IMR-90 (cell line): ENCODE measurements at places on chromosomes 2 and 18. TPM values are rescaled to one million over a fixed set of nuclear protein-coding genes. Genes with fewer than 3 reads are reported as not detected.

The FBXO15 gene
- polyA plus RNA-seq, result 1.5 and 2.0 TPM in 2 replicates

The UGT1A8 gene
- not detected in 2 replicates for polyA plus RNA-seq

GRCh38 chr2:151682459-151683003 lies 51.7 kb downstream of the NEB start:
- DNase-seq, result no peak
- H3K36me3 ChIP-seq, result no peaks in the 10 kb centered on the region
- H3K27ac ChIP-seq, result no peak overlapping the region
- no peak overlapping the region for H3K4me3 ChIP-seq

GRCh38 chr2:221629468-221629867 lies 57.4 kb upstream of the EPHA4 start:
- no peak overlapping the region for H3K4me3 ChIP-seq
- peaks cover 2% of the 10 kb centered on the region for H3K4me1 ChIP-seq
- no peaks in the 10 kb centered on the region for H3K27me3 ChIP-seq
- H3K36me3 ChIP-seq, result no peaks in the 10 kb centered on the region
- DNase-seq, result peak; percentile 87

DNA sequence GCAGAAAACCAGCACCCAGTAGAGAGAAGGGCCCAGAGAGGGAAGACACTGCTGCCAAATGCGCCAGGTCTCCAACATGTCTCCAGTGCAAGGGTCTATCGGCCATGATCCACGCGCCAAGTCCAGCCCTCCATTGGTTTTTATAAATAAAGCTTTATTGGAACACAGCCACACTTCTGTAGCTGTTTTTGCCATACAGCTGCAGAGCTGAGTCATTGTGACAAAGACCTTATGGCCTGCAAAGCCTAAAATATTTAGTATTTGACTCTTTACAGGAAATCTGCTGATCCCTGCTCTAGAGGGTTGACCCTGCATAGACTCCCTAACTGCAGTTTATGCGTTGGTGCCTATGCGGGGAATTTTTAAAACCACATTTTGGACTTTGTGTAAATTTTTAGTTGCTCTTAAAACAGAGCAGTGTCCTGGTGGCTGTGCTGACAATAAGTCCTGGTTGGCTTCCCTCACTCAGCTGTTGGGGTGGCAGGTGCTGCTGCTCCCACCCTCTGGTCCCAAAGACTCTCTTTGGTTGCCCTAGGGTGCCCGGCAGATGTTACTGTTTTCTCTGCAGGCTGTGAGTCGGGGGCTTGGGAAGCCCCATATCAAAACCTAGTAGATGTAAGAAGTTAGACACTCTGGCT lies 154.9 kb downstream of the CTIF start:
- peak overlapping the region; percentile 37; the same call in 1 of the 2 replicates for H3K27ac ChIP-seq
- H3K4me1 ChIP-seq, result peaks cover 8% of the 10 kb centered on the region
- H3K36me3 ChIP-seq, result peaks cover 38% of the 10 kb centered on the region
- no peak overlapping the region for H3K4me3 ChIP-seq
- peak; percentile 68 for DNase-seq
- H3K27me3 ChIP-seq, result no peaks in the 10 kb centered on the region

DNA sequence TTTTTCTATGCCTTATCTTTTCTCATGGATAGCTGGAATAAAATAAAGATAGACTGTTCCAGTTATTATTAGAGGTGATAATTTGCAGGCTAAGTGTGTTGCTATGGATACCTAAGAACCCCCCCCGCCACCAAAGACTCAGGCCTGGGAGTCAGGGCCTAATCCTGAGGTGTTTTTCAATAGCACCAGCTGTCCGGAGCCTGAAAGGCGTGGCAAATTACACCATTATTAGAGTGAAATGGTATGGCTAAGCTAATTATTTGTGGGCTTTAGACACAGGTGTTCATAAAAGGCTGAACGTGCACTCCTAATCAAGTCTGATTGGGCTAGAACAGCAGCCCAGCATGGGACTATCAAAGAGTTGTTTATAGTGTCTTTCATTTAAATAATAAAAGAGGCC lies 293.2 kb upstream of the DCC start:
- H3K4me1 ChIP-seq, result no peaks in the 10 kb centered on the region
- DNase-seq, result no peak
- no peak overlapping the region for H3K4me3 ChIP-seq

DNA sequence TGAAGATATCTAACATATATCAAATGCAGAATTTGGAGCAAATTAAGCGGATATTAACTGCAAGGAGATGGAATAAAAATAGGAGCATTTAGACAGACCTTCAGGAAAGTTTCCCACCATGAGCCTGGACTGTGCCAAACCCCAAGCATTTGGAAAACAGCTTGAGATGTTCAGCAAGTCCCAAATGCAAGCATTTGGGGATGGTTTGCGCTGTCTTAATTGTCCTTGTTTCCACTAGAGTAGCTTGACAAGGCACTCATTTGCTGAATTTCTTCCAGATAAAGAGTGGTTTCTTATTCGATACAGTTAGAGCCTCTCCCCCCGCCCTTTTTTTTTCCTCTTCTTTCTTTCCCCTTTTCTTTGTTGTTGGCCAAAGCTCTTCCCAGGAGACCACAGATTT lies 77.1 kb upstream of the CDC42EP3 start:
- no peak overlapping the region for H3K4me3 ChIP-seq
- no peak for DNase-seq
- no peak overlapping the region for H3K27ac ChIP-seq
- H3K27me3 ChIP-seq, result no peaks in the 10 kb centered on the region
- no peaks in the 10 kb centered on the region for H3K36me3 ChIP-seq

The ITGA6 gene
- 10.7 and 12.5 TPM in 2 replicates for polyA plus RNA-seq

The UGT1A3 gene
- polyA plus RNA-seq, result not detected in 2 replicates
